ENCODE measurements at places on chromosomes 11 and 22.

GRCh38 chr11:85810871-85811611 lies at the start of gene SYTL2:
Gene SYTL2, minus strand, starts transcription at chr11:85811141. Its CDS starts 53,416 bp downstream, at chr11:85757725.
- peak; percentile 79 for DNase-seq

- DNase-seq = peak; percentile 82
These were observed 19.2 kb downstream of the NECTIN1 start for GRCh38 chr11:119709638-119710346.

DNA sequence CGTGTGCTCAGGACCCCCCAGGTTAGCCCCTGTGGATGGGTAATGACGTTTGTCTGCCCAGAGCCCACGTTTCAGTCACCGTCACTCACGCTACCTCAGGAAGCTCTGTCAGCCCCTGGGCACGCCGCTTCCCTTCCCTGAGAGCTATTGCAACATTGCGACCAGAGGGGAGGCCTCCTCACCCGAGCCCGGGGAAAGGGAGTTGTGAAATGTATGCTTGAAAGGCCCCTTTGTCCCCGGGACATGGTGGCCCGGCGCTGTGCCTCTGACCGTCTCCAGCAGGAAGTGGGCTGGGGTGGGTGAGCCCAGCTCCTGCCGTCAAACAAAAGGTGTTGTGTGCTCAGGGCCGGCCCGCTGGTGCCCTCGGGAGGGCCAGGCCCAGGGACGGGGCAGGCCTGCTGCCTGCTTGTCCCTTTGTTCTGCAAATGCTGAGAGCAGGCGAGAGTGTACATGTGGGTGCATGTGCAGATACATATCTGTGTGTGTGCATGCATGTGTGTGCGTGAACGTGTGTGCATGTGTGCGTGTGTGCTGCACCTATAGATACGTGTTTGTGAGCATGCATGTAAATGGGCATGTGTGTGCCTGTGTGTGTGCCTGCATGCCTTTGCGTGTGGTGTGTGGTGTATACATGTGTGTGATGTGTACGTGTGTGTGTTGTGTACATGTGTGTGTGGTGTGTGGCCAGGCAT lies 1125.0 kb downstream of the BRD1 start:
- DNase-seq = no peak

DNA sequence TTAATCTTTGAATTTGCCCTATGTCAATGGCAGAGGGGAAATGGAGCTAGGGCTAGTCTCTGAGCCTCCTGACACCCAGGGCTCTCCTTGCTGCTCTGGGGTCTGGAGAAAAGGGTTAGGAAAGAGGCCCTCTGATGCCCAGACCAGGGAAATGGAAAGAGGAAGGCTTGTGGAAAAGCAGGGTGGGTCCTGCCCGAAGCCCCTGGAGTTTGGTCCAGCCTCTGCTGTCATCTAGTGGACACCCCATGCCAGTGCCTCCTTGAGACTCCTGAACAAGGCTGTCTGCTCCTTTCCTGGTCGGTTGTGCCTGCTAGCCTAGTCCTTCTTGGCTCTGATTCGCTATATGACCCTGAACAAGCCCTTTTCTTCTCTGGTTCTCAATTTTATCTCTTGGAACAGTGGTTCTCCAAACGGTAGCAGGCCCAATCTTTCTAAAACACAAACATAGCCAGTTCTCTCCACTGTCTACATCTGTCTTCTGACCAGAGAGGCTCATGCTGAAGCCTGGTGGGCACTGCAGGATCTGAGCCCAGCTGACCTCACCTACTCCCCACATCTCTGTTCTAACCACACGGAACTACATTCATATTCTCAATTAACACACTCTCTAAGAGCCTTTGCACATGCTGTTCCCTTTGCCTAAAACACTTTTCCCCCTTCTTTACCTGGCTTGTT lies 8.8 kb upstream of the PLA2G3 start:
- peak; percentile 70 for DNase-seq

DNA sequence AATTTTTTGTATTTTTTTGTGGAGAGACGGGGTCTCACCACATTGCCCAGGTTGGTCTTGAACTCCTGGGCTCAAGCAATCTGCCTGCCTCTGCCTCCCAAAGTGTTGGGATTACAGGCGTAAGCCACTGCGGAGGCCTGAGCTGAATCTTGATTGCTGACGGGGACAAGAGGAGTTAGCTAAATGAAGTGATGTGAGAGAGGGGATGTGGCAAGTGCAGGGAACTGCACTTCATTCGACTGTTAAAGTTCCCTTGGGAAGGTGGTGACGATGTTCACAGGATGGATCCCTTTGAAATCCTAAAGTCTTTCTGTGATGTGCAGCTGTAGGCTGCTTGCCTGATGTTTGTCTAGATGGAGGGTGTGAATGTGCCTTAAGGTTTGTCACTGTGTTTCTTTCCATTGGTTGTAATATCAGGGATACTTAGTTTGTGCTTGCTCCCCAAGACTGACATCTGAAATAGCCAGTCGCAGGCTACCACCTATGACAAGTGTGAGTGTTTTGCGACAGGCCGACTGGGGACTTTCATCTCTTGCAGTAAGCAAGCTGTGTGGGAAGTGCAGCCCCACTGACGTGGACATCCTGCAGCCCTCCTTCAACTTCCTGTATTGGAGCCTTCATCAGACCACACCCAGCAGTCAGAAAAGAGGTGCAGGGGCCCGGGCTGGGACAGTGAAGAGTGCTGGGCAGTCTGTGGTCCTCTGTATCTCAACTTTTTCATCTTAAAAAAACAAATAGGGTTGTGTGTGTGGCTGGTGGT lies 19.6 kb upstream of the CCDC134 start:
- no peak for DNase-seq

GRCh38 chr11:110379936-110380335 lies 49.8 kb upstream of the FDX1 start:
- no peak for DNase-seq

DNA sequence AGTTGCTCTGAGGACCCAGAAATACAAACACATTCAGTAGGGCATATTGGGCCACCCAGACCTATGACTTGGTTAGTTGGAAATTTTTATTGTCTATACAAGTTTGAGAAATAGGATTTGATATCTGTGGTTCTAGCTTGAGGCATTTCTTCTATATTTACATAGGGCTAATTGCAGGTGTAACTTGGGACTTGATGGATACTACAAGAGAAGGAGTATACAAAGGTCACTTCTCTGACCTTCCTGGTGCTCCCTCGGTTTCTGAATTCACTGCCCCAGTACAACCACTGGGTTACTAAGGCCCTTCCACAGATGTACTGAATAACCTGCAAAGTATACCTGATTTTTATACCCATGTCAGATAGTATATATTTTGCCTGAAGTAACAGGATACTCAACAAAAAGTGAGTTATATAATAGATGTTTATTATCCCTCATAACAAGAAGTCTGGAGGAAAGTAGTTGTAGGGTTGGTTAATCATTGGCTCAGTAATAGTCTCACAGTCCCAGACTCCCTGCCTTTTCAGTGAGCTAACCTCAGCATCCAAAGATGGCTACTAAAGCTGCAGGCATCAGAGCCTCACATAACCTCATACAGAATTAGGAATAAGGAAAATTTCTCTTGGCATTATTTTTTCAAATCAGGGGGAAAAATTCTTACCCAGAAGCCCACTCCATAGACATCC lies 8.8 kb upstream of the PGR start:
- DNase-seq = no peak

- DNase-seq = no peak
These were observed 113.3 kb downstream of the ZNF280B start for GRCh38 chr22:22395245-22395644.

DNA sequence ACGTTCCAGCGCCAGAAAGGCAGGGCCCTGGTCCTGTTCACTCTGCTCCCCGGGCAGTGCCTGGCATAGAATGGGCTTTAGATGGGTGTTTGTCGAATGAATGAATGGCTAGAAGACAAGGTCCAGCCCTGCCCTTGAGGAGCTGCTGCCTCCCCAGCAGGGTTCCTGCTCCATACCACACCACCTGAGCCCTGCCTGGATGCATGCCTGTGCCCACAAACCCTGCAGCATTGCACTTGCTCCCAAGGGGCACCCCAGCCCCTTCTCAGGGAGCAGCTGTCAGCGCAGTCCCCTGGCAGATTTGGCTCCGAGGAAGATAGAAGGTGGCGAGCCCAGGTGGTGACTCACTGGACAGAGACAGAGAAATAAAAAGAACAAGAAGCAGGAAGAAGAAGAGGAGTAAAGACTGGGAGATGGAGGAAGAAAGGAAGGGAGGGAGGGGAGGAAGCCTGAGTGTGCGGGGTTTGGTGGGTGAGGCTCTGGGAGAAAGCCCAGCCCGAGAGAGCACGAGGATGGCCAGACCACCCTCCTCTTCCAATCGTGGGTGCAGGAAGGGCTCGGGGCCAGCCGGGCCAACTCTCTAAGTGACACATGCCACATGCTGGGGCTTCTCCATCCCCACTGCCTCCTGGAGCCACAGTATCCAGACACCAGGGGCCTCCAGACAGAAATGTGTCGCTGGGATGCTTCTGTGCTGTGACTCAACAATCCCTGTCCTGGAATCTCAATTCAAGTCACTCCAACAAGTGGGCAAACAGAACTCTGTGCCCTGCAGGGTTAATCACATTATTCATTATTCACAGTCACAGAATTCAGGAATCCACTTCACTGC lies 1474.3 kb downstream of the BRD1 start:
- DNase-seq = no peak

- DNase-seq = no peak
These were observed 4.7 kb downstream of the SLC22A8 start for GRCh38 chr11:63010934-63011439.

- DNase-seq = no peak
These were observed 3.9 kb downstream of the MUS81 start for GRCh38 chr11:65863889-65864705.

DNA sequence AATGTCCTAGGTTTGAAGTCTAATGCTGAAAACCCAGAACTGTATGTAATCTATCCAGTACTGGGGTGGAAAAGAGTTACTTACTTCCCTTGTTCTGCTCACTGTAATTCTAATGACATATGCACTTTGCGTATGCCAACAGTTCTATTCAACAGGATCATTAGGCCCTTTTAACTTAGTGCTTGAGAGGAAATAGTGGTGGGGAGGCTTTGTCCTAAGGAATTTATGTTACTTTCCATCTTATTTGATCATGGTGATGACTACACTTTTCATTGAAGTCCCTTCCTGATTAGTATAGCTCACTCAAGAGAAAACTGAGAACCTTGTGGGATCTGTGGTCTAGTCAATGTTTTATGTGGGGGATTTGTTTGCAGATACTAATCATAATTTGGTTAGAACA lies 348.2 kb downstream of the GUCY1A2 start:
- no peak for DNase-seq

- no peak for DNase-seq
These were observed 30.7 kb upstream of the PRODH start for GRCh38 chr22:18966748-18967147.

DNA sequence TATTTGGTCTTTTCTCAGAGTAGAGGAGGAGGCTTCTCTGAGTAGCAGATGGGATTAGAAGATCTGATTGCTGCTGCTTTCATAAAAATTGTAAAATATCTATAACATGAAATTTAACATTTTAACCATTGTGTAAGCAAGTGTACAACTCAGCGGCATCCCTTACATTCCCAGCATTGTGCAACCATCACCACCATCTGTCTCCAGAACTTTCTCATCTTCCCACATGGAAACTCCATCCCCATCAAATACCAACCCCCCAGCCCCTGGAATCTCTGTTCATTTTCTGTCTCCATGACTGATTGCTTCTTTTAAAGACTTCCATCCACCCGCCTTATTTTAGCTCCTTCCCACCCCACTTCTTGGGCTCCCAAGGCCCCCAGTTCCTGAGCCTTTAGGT lies 32.3 kb downstream of the MRGPRD start:
- DNase-seq = no peak

All from HAP-1 (cell line).